Fibroblast of skin of right quadriceps (primary cell): ENCODE measurements at places on chromosomes 16 and 17.

DNA sequence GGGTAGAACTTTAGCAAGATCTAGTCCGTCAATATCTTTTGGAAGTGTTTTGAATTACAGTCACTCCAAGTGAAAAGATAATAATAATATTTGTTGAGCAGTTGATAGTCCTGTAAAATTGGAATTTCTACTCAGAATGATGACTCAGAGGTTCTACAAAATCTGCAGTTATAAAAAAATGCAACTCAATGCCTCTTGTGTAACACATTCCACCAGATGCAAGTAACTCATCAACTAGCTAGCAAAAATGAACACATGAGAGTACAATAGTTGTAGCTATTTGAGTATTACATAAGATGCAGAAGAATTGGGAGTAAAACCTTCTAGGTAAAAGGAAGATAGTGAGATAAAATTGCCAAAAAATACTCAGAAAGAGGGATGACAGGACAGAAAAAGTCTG lies 177.2 kb downstream of the CDH8 start:
- DNase-seq = peak; percentile 66

GRCh38 chr16:19974607-19975006 lies 90.0 kb upstream of the GPRC5B start:
- DNase-seq = no peak

- DNase-seq = no peak
Measured at GRCh38 chr16:454397-454940, 29.0 kb downstream of the RAB11FIP3 start.

- DNase-seq = no peak
Measured at GRCh38 chr17:56672195-56672594, 78.7 kb downstream of the NOG start.

DNA sequence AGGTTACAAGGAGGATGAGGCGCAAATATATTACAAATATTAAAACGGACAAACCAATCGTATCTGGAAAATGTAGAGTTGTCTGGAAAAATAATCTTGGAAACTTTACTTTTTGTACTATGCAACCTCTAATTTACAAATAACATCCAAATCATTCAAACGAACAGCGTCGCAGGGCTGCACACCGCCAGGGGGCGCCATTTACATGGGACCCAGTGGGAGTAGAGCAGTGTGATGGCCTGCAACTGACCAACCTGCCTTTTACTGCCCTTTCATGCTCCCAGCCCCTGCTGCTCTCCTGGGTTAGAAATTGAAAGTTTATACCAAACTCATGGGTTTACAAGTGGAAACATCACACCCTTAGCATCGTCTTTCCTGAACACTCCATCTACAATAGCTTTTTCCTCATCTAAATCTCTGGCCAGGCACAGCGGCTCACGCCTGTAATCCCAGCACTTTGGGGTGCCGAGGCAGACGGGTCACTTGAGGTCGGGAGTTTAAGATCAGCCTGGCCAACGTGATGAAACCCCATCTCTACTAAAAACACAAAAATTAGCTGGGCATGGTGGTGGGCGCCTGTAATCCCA lies 10.0 kb downstream of the PITPNC1 start:
- peak; percentile 25 for DNase-seq

GRCh38 chr16:65510241-65510640 lies 388.4 kb upstream of the CDH11 start:
- no peak for DNase-seq

- peak; percentile 31 for DNase-seq
Measured at GRCh38 chr16:76947749-76948148, 243.2 kb upstream of the MON1B start.

GRCh38 chr17:35496451-35497290 lies 40.8 kb downstream of the SLFN12L start:
- DNase-seq = no peak

GRCh38 chr16:47477679-47478078 lies 16.5 kb downstream of the PHKB start:
- peak; percentile 54 for DNase-seq

DNA sequence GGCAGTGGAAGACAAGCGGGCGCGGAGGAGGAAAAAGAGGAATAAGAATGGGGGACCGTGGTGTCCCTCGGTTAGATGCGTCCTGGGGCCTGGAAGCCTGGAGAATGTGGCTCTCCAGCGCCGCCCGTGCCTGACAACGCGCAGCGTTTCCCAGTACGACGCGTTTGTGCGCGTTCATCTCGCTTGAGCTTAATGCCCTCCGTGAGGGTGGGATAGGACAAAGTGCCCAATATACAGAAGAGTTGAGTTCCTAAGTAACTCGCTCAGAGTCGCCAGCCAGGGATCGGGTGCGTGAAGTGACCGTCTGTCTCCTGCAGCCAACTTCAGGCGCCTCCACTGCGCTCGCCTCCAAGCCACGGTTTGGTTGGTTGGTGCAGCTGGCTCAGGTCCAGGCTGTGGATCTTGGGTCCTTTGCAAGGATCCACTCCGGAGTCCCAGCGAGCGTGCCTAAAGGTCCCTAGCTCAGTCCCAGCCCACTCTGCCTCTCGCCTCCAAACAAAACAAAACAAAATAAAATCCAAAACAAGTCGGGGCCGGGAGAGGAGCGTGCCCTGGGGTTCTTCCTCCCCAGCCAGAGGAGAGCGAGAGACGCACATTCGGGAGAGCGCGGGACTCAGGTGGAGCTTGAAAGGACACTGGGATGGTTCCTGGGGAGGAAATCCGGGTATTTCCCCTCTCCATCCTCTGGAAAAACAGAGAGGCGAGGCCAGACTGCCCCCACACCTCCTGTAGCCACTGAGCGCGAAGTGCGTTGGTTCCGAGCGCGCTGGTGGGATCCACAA lies 974 bp downstream of the GALR2 start:
- DNase-seq = no peak

- no peak for DNase-seq
Measured at GRCh38 chr17:62757500-62757951, 50.6 kb downstream of the MARCHF10 start.

DNA sequence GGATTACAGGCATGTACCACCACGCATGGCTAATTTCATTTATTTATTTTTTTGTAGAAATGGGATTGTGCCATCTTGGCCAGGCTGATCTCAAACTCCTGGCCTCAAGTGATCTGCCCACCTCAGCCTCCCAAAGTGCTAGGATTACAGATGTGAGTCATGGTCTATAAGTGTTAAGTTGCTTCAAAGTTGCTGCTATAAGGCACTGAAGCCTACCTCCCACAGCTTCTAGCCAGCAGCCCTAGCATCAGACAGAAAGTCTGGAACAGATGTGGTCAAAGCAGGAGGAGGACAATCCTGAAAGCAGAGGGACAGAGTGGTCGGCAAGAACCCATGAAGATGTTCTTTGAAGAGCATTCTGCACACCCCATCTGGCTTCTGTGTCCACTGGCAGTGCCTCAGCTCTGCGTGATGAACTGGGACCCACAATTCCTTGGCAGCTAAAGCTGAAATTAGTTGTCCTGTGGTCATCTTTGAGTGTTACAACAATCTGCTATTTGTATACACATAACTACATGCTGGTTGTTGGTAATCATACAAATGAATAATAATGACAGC lies 11.2 kb downstream of the MAP3K14 start:
- DNase-seq = peak; percentile 68

- peak; percentile 15 for DNase-seq
Measured at GRCh38 chr17:49618028-49618611, 42.4 kb downstream of the NXPH3 start.

- peak; percentile 93 for DNase-seq
Measured at GRCh38 chr17:74776044-74776962, at the start of gene NAT9. Gene NAT9, minus strand, starts transcription at chr17:74776345. Its CDS starts 647 bp downstream, at chr17:74775698.

DNA sequence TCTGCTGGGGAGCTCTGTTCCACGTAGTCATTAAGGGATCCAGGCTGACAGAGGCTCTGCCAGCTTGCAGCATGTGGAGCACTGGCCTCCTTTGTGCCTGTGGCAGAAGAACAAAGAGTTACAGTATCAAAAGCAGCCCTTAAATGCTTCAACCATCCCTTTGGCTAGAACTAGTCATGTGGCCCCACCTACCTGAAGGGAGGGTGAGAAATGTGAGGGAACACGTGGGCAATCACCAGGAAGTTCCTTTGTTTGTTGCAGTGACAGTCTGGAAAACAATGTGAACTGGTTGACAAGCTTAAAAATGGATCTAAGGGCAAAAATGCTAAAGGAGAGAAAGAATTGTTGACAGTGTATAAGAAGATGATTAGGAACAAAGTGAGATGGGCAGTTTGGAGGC lies 290.4 kb upstream of the HSBP1 start:
- no peak for DNase-seq

- DNase-seq = no peak
Measured at GRCh38 chr16:53924331-53925106, 220.6 kb downstream of the FTO start.

DNA sequence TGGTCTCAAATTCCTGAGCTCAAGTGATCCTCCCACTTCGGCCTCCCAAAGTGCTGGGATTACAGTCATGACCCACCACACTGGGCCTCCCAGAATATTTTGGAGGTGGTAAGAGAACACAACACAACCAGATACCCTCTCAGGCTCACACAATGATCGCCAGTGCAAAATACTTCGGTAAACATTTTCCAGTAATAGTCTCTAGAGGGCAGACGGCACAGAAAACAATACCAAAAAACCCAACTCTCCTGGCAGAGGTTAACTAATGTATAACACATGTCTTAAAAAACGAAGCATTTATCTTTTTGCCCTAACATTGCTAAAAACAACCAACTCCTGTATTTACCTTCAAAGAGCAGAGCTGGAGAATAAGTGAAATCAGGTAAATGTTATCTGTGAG lies 10.5 kb downstream of the NUFIP2 start:
- DNase-seq = peak; percentile 9

- peak; percentile 42 for DNase-seq
Measured at GRCh38 chr17:6639586-6640535, 650 bp downstream of the KIAA0753 start.

DNA sequence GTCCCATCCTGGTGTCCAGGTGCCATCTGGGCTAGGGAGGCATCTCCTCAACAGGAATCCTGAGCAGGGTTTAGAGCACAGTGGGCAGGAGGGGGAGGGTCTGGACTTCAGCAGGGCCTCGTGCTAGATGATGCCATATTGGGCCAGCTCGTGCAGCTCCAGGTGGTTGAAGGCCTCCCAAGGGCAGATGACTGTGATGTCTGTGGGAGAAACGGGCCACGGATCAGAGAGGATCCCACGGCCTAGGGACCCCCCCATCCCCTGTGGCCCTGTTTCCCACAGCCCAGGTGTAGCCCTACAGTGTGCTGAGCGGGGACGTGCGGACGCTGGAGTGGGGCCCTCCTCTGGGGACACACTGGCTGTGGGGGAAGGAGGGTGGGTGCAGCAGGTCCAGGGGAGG lies 5.4 kb downstream of the PDE6G start:
- no peak for DNase-seq

DNA sequence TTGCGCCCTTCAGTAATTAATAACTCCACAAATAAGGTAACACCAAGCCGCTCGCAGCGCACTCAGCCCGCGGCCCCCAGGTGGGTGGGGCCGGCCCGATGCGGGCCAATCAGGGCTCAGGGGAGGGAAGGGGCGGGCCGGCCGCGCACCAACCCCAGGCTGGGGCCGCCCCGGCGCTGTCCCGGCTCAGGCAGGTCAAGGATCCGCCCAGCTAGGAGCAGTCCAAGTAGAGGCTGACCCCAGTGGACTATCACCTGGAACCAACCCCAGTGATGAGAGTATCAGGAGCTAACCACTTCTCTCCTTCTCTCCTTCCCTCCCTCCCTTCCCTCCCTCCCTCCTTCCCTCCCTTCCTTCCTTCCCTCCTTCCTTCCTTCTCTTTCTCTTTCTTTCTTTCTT lies 110.8 kb downstream of the C16orf78 start:
- DNase-seq = no peak

GRCh38 chr17:16939606-16940115 lies 32.3 kb downstream of the TNFRSF13B start:
- no peak for DNase-seq

GRCh38 chr17:58329810-58330537 lies 1.4 kb upstream of the TSPOAP1 start:
- no peak for DNase-seq
